Activated T-helper 1 cell treated with anti-CD3 and anti-CD28 coated beads, Interleukin-12 subunit alpha, Interleukin-12 subunit beta, Interleukin-2, Interleukin-4 antibody, amounts not matched to agents 30 ng/mL and 10 ng/mL and 1 ng/mL, durations not matched to agents 14 hours and 24 hours and 36 hours (primary cell): ENCODE measurements at places on chromosomes 2 and 18. TPM values are rescaled to one million over a fixed set of nuclear protein-coding genes. Genes with fewer than 3 reads are reported as not detected.

- no peak for DNase-seq
Observed at GRCh38 chr2:138708682-138709241, 71.4 kb downstream of the NXPH2 start.

- DNase-seq, result no peak
Observed at GRCh38 chr2:152715854-152716428, 1.3 kb downstream of the PRPF40A start.

DNA sequence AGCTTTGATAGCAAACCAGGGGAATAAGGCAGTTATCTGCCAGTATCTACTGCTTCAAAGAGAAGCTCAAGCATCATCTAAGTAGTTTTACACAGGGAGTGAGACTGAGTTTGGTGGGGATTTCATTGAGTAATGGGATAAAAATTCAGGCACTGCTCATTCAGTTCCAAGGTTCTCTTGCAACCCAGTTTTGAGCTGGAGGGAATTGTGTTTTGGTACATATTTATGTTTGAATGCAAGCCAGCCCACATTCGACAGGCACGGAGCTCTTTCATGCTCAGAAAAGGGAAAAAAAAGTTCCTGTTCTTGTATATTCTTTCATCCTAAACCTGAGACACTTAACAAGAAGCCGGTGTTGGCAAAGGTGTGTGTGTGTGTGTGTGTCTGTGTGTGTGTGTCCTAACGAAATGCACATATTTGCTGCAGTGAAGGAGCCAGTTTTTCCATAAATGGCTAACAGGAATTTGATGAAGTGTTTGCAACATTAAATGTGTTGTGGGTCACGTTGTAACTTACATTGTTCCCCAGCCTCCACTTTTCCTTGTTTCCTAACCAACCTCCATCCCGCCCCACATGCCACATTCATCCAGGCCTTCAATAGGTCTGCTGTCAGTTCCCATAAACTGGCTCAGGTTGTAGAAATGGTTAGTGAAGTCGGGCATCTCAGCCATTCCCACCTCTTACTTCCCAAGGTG lies 311.1 kb downstream of the TXNL1 start:
- DNase-seq, result no peak

DNA sequence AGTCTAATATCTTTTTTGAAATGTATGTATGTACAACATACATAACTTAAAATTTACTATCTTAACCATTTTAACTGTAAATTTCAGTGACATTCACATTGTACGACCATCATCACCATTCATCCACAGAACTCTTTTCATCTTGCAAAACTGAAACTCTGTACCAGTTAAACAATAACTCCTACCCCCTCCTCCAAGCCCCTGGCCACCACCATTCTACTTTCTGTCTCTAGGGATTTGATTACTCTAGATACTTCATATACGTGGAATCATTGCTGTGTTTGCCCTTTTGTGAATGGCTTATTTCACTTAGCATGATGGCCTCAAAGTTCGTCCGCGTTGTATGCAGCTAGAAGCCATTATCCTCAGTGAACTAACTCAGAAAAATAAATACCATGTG lies 217.0 kb downstream of the METTL4 start:
- no peak for DNase-seq

GRCh38 chr2:72080286-72081145 lies 67.1 kb downstream of the CYP26B1 start:
- DNase-seq, result no peak

GRCh38 chr2:210617732-210618330 lies 61.4 kb downstream of the CPS1 start:
- no peak for DNase-seq

- DNase-seq, result no peak
Observed at GRCh38 chr2:240480834-240481623, 45.6 kb downstream of the GPC1 start.

GRCh38 chr2:32008805-32009515 lies 1.8 kb downstream of the MEMO1 start:
- no peak for DNase-seq

DNA sequence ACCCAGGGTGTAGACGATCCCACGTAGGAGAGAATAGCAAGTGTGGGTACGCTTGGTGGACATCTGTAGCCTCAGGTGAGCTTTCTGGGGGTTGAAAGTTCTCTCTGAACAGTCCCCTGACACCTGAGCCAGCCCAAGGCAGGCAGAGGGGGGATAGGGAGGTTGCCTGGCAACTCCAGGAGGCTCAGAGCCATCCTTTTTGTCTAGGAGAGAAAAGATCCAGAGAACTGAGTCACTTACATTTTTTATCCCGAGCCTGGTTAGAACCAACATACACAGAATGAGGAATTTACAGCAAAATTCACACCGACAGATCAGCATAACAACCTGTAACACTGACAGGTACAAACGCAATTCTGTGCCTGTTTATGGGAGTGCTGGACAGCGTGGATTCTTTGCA lies 113.2 kb downstream of the SH3BP4 start:
- DNase-seq, result no peak

DNA sequence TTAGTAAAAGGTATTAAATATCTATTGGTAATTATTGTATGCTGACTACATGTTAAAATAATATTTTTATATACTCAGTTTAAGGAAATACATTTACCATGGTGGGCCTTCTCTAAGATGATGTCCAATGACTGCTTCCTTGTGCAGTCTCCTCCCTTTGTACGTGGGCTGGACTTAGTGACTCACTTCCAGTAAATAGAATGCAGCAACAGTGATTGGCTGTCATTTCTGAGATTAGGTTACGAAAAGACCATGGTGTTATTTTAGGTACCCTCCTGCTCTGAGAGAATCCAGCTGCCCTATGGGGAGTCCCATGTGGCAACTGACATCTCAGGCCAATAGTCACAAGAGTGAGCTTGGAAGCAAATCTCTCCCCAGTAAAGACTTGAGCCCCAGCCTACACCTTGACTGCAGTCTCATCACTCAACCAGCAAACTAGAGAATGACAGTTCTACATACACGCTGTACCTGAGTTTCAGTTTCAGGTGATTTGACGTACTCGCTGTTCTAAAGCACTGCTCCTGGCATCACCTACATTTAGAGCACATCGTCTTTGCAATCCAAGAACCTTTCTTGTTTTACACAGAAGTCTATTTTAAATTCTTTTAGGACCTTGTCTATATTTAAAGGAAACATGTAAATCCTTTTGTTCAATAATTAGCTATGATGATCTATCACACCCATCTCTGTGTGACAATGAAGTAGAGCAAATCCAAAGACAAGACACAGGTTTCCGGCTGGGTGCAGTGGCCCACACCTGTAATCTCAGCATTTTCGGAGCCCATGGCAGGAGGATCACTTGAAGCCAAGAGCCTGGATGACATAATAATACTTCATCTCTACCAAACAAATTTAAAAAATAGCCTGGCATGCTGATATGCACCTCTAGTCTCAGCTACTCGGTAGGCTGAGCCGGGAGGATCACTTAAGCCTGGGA lies 87.2 kb downstream of the COBLL1 start:
- no peak for DNase-seq

- DNase-seq, result no peak
Observed at GRCh38 chr2:137123226-137123625, 357.9 kb downstream of the THSD7B start.

DNA sequence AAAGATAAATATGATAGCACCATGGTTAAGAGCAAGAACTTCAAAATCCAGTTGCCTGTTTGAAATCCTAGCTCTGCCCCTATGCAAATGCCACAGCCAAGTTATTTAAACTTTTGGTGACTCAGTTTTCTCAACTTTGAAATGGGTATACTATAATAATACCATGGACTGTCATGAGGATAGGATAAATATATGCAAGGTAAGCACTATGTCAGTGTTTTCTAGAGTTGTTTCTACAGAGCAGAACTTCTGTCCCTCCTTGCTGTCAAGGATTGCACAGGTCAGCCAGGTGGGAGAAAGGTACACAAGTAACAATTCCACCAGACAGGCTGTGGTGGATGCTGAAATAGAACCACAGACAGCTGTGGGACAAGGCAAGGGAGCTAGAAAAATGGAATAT lies 55.7 kb upstream of the BOD1L2 start:
- DNase-seq, result no peak

Gene KCNJ3
- not detected in 2 replicates for total RNA-seq

Gene RGPD3
- 0.16 and 0.22 TPM in 2 replicates for total RNA-seq
